Stimulated activated CD4-positive, alpha-beta T cell treated with anti-CD3 and anti-CD28 coated beads, Interleukin-12 subunit alpha, Interleukin-12 subunit beta, amount 100 ng/mL, for 48 hours (primary cell): ENCODE measurements at places on chromosomes 7 and 10.

DNA sequence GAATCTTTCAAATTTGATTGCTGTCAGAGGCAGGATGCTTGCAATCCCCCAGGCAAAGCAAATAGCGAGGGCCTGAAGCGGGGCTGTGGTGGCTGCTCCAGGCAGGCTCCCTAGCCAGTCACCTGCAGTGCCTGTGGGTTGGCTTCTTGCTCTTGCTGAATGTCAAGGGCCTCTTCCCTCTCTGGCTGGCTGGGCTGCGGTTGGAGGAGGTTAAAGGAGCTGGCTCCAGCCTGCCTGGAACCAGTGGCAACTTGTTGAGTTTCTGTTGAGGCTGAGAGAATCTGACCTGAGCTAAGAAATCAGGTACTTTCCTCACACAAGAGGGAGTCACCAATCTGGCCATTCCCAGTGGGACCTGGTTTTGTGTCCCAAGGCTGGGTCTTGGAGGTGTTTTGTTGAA, 134.7 kb downstream of the TMEM178B start:
- DNase-seq, result no peak

- DNase-seq, result no peak
Measured at GRCh38 chr7:134367956-134368749, 51.4 kb upstream of the SLC35B4 start.

DNA sequence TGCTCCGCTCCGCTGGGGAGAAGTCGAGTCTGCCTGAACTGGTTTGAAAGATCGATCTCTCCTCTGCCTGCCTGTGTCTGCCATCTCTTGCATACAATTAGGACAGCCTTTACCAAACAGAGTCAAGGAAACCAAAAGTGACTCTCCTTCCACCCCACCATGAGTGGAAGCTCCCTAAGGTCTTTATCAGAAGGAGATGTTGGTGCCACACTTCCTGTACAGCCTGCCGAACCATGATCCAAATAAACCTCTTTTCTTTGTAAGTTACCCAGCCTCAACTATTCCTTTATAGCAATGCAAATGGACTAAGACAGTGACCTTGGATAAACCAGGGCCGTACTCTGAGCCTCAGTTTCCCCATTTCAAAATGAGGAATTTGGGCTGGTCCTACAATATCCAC, 106.3 kb upstream of the GDF10 start:
- DNase-seq, result no peak

DNA sequence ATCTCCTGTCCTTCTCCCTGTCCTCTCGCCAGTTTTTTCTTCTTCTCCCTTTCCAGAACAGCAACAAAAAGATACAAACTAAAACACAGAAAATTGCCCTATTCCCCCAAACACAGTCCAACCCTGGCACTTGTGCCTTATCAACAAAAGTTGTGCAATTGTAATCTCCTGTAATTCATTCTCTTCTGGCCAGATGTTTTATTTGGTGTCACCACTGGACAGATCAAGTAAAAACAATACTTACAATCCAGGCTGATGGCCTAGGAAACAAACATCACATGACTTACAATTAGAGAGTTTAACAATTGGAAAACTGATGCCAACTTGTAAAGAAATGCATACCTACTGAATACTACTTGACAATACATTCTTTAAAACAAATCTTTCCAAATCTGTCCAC, 231.6 kb downstream of the ETV1 start:
- no peak for DNase-seq

DNA sequence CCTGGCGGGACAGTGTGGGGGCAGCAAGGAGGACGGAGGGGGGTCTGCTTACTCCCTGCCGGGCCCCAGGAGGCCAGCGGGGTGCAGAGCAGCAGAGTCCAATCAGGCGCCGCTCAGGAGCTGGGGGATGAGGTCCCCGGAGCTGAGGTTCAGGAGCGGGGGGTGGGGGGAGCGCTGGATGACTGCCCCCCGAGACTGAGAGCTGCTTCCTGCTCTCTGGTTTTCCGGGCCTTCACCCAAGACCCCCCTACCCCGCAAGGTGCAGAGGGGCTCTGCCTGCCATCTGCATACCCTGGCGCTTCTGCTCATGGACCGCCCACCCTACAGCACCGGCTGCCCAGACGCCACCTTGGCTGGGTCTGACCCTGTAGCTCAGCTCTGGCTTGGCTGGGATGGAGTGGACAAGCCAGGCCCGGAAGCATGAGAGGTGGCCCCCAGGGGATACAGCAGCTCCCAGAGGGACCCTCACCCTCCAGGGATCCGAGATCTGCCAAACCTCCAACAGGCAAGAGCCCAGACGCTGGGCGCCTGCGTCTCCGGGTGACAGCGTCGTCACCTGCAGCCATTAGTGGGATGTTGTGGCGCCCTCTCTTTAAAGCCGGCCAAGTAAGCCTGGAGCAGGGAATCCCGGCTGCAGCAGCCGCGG, 930 bp downstream of the KNDC1 start:
- DNase-seq, result no peak

DNA sequence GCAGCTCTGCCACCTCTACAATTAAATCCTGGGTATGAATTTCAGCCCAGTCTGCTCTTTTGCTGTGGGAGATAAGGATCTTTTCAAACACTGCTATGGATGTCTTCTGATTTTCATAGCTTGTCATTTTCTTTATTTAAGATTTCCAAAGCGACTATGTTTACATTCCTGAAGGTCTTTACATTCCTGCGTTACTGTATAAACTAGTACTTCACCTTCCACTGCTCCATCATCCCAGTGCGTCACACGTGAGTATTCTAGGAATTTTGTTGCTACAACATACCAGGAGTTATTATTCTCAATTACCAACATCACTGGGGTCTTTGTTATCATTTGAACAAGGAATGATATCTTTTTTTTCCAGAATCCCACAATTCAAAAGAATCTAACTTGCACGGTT, 944.7 kb downstream of the SORCS3 start:
- no peak for DNase-seq
